ENCODE measurements at places on chromosomes 6 and 20.
A peak's percentile ranks its signal among the peaks of the same experiment; 100 is the strongest.

DNA sequence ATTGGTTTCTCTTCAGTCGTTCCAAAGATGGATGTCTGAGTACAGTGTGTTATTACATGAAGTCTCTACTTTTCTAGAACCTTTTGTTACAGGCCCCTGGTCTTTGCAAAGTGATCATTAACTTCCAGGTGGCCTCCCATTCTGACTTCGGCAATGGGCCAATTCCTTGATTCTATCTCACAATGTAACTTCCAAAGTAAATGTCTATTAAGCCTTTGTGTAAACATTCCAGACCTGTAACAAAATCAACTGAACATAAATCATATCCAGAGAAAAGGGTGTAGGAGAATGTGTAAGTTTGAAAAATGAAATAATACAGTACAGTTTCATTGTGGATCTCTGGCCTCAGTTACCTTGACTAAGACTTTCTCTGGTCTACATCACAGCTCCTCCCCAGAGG is 187.8 kb upstream of the JAG1 start:
- DNase-seq, result no peak

DNA sequence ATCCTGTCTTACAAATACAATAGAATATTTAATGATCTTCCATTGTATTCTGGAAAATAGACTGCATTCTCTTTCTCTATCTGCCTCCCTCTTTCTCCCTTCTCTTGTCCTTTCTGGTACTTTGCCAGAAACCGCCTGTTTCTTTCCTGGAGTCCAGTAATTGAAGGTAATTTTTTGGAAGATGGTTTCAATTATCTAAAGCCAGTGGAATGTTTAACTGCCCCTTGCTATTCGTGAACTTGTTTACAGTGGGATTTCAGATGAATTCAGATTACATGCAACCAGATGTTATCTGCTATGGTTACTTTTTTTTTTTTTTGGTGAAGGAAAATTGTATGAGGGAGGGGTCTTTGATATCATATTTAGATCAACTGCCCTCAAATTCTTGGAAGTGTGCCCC is 655.5 kb upstream of the FLRT3 start:
- no peak for DNase-seq

DNA sequence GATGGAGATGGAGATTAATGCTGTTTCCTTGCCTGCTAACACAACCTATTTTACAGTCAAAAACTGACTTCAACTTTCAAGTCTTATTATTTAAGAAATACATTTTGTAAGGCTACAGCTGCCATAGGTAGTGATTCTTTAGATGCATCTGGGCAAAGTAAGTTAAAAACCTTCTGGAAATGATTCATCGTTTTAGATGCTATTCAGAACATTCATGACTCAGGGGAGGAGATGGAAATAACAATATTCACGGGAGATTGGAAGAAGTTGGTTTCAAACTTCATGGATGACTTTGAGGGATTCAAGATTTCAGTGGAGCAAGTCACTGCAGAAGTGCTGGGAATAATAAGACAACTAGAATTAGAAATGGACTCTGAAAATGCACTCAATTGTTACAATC is 174.9 kb upstream of the GGTLC1 start:
- no peak for DNase-seq

GRCh38 chr6:43076464-43077332 is 584 bp downstream of the PTK7 start:
- peak; percentile 42 for DNase-seq

GRCh38 chr6:11734861-11735613 is 43.6 kb downstream of the ADTRP start:
- peak; percentile 25 for DNase-seq

DNA sequence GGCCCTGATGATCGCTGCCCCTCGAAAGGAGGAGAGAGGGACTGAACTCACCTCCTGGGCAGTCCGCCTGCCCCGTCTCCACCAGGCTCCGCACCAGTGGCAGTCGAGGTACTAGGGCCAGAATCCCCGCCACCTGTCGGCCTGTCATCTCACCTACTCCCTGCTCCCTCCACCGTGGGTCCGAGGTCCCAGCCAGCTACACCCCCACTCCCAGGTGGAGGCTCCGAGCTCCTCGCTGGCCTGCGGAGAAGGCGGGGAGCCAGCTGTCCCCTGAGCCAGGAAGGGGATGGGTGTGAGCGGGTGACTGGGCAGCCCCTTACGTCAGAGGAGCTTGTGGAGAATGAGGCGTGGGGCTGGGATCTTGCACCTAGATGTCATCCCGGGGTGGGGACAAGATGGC is 1066.5 kb upstream of the MANEA start:
- no peak for DNase-seq

DNA sequence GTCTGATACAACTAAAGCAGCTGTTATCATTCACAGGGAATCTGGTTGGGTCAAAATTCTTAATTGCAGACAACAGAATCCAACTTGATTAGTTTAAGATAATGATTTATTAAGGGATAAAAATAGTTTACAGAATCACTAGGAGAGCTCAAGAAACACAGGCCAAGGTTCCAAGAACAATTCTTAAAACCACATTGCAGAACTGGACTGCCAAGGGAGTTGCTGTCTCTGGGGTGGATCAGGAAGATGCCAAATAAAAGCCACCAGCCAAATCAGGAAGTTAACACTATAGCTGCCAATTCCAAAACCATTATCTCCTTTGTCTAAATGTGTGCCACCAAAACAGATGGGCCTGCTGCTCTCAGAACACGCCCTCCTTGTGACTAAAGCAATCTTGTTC is 53.7 kb downstream of the NUDT3 start:
- DNase-seq, result peak; percentile 36

DNA sequence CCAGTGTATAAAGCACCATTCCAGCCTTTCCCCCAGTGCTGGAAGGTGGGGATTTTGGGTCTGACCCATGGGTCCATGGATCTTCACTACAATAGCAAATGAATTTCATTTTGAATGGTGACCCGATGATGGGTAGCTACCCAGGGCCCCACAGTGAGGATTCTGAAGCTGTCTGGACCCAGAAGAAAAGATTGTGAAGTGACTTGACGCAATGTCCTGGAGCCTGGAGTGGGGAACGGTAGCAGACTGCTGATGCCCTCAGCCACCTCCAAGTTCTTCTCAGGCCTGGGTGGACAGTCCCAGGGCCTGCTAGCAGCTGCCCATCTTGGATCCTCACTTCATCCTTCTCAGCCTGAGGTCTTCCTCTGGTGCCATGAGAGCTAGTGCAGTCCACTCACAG is 23.4 kb upstream of the SLC32A1 start:
- no peak for DNase-seq

GRCh38 chr6:89970609-89971337 is 76.5 kb downstream of the GJA10 start:
- peak; percentile 59 for DNase-seq

GRCh38 chr6:53833155-53833554 is 38.4 kb downstream of the LRRC1 start:
- DNase-seq, result no peak

GRCh38 chr6:90370493-90370959 is 73.9 kb upstream of the BACH2 start:
- DNase-seq, result no peak

- no peak for DNase-seq
Observed at GRCh38 chr6:5290097-5290496, 28.8 kb downstream of the FARS2 start.

- no peak for DNase-seq
Observed at GRCh38 chr6:128413291-128413690, 107.1 kb downstream of the PTPRK start.

DNA sequence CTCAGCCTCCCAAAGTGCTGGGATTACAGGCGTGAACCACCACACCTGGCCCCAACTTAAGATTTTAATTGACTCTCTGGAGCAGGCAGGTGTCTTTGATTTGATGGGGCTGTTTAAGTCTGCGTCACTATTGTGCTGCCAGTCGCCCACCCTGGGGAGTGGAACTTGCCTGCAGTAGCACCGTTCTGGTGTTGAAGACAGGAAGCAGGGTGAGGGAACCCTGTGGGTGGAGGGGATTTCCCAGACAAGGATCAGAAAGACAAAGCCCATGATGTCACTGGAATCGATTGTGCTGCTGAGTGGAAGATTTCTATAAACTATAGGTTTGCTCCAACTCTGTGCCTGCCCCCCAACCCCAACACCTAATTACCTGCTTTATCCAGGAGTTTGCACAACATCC is 11.0 kb downstream of the ALDH8A1 start:
- no peak for DNase-seq

DNA sequence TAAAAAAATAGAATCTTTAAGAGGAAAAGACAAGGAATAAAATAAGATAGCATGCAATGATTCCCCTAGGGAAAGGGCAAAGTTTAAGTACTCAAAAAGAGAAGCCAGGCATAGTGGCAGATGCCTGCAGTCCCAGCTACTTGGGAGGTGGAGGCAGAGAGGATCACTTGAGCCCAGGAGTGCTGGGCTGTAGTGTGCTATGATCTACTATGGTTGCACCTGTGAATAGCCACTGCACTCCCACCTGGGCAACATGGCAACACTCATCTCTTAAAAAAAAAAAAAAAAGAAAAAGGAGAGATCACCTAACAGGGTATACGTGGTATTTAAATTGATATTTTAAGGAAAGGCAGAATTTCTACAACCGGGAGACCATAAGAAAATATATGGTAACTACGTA is 16.0 kb downstream of the EPHA7 start:
- no peak for DNase-seq

GRCh38 chr6:51856508-51856907 is 230.9 kb downstream of the PKHD1 start:
- DNase-seq, result no peak

DNA sequence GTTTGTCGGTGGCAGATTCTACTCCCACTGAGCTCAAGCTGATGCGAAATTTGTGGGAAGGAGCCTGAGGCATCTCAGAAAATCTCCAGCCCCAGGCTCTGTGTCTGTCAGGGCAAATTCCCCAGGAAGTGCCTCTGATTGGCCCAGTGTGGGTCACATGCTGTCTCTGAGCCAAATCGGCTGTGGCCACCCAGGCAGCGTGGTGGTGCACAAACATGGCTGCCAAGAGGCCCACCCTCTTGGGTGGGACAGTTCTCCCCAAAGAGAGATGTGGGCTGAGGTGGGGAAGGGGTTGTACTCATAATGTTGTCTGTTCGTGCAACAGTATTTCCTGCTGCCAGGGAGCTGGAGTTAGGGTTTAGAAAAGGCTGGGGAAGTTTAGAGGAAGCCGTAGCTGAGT is 130.6 kb downstream of the BMP7 start:
- DNase-seq, result peak; percentile 25

DNA sequence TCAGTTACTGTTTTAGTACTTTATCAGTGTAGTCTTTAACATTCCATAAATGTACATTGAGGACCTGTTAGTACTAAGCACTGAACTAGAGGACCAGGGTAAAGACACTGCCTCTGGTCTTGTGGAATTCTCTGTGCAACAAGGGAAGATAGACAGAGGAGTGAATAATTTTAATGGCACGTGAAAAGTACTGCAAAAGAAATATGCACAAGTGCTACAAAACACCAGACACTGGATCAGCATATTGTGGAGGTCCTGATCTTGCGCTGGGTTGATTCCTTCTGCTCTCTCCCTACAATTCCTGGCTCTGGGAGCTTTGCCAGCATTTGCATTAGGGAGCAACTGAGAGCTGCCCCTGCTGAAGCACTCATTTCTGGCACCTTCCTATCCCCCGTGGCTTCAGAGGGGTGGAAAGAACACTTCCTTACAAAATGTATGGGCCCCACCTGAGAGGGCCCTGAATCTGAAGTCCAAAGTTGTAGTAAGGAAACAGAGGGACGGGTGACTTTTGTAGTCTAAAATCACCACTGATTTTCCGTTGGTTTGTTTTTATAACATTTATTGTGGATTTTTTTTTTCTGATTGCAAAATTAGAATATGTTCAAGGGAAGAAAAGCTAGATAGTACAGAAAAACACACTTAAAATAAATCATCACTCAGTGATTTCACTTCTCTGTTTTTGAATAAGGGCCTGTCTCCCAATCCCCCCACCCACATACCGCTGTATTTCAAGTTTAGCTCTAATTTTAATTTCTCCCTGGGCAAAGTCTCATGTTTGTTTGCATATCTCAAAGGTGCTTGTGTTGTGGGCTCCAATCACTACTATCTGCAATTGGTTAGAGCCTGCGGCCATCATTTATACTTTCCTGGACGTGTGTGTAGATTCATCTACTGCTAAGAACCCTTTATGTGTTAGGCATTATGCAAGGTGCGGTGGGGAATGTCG is 4.9 kb downstream of the PKIG start:
- DNase-seq, result no peak

DNA sequence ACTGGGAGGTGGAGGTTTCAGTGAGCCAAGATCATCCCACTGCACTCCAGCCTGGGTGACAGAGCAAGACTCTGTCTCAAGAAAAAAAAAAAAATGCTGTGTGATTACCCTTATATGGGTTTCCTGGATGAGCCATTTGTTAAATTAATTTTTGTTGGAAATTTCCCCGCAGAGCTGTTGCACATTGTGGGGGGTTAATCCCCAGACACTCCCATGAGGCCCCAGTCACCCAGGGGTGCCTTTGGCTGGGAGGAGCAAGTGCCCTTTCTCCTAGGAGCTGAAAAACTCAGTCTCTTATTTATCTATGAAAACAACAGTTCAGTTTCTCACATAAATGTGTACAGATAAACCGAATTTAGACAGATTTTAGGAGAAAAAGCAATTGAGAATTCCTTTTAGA is 4.7 kb upstream of the DEFB132 start:
- DNase-seq, result peak; percentile 47

DNA sequence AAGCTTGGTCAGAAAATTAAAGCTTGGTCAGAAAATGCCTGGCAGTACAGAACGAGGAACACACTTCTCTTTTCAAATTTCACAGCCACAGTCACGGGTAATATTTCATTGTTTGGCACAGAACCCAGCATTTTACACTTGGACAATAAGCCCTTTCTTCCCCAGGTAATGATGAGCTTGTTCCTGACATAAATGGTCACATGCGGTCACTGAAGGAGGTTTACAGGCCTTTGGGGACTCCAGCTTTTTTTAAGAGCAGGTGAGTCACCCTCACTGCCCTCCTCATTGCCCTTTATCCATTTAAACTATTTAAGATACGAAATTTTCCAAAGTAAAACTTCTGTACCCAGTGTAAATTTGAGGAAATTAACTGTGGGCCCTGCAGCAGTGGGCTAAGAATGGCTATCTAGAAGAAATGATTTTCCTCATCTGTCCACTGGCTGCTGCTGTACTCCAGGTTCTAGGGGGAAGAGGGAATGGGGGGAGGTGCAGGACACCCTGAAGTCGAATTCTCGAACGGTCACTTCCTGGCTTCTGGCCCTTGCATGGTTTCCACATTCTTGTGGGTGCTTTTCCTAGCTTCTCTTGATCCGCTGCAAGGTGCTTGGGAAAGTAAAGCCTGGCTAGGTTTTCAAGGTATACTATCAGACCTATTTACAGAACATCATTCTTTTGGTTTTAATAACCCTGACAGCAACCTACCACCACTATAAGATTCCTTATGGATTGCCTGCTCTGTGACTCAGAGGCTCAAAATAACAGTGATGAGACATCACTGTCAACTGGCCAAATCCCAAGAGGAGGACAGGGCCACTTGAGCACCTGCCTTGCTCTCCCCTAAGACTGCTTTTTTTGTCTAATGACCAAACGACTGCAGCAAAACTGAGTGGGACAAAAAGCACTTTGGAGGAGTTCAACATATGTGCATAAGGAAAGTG is 75.8 kb downstream of the PREP start:
- no peak for DNase-seq

GRCh38 chr6:96184798-96185197 is 169.0 kb downstream of the FUT9 start:
- no peak for DNase-seq

Data from NB4 (cell line).